ENCODE measurements at places on chromosomes 11 and 22.

GRCh38 chr22:33076343-33076742 is 18.2 kb upstream of the SYN3 start:
- no peak for DNase-seq

DNA sequence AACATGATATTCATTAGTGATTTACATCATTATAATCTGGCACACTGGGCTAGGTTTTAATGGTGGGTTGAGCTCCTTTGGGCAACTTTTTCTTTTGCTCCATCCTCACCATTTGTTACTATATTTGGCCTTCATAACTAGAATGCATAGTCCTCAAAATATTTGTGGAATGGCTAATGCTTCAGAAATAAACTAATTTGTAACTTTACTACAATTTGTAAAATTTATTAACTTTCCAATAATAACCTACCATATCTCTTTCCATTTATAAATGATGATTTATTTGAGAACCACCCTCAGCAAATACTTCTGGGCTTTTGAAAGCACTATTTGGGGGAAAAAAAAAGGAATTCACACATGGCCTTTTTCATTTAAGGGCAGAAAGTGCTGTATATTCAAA is 79.7 kb downstream of the LARGE2 start:
- no peak for DNase-seq

GRCh38 chr11:17244046-17244445 is 32.5 kb upstream of the NUCB2 start:
- DNase-seq: no peak

GRCh38 chr11:76077575-76078150 is 128.6 kb downstream of the WNT11 start:
- no peak for DNase-seq

DNA sequence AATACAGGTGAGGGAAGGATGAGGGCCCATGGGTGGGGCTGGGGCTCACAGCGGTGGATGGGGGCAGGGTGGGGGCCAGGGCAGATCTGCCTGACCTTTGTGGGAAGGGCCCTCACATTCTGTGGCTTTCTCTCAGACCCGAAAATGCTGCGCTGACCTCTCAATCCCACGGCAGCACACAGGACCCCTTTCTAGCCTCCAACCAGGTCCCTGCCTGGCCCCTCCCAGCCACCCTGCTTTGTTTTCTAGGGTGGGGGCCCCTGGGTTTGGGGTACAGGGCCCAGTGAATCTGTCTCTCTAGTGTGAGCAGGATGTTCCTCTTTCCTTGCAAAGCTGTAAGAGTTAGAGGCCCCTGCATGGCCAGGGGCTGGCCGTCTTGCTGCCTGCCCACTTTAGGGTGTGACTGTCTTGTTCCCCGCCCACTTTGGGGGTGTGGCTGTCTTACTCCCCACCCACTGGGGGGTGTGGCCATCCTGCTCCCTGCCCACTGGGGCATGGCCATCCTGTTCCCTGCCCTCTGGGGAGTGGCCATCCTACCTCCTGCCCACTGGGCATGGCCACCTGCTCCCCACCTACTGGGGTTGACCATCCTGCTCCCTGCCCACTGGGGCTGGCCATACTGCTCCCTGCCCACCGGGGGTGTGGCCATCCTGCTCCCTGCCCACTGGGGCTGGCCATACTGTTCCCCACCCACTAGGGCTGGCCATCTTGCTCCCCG is 11.5 kb downstream of the PARVG start:
- DNase-seq: no peak

DNA sequence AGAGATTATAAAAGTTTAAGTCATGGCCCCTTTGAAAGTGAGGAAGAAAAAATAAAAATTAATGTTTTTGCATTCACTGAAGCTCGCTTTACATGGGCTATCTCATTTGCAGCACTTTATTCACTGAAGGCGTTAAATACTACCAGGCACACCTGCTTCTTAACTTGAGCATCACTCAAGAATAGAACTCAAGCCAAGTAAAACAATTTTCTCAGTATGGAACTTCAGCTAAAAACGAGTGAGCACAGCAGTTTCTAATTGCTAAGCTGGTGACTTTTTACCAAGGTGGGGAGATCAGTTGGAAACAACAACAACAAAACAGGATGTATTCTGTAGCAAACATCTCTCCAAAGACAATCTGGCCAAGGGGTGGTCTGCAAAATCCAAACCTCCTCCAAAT is 405.6 kb downstream of the RAB38 start:
- DNase-seq: no peak

DNA sequence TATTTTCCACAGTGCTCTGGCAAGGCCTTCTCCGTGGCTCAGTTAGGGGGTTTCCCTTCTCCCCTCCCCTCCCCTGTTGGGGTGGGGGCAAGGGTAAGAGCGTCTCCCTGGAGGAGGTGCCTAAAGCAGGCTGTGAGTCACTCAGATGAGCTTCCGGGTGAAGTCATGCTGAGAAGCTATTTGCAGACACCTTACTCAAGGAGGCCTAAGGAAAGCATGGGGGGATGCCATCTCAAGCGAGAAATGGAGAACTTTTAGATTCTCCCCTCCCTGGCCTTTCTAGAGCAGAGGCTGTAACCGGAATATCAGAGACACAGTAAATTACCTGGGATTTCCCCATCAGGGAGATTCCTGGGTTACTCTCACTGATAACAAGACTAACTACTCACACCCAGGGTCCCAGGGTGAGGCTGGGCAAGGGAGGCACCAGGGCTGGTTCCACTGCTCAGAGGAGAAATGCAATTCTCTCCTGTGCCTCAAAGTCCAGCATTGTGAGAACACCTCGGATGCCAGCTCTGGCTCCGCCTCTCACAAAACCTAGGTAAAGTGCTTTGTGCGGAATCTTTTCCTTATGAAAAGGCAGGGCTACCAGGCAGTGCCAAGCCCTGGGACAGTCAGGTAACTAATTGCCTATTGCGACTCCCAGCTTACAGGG is 123.6 kb downstream of the ABTB2 start:
- DNase-seq: peak; percentile 59

DNA sequence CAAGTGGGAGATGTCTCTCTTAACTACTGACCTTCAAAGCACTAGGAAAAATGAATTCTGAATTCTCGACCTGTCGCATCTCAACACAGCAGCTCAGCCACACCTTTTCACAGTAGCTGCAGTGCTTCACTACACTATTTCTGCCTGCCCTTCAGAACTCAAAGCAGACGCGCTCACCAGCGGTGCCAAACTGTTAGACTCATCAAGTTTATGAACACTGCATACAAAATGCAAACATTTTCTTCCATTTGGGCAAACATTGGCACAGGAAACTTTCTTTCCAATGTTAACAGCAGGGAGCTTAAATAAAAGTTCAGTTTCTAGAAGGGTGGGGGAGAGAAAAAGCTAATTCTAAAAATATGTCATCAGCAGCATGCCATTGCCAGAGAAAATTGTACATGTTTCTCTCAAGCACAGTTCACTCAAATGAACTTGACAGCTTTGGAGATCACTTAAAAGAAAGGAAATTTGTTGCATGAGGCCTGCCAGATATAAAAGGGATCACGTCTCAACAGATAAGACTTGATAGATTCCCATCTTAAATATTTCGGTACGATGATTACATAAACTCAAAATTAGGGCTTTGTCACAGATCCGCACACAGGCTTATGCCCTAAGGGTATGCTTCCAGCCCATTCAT is 82.7 kb downstream of the CADM1 start:
- DNase-seq: no peak

GRCh38 chr11:17314232-17314547 is 37.4 kb upstream of the NCR3LG1 start:
- DNase-seq: no peak

- DNase-seq: no peak
Observed at GRCh38 chr11:125154378-125155099, 10.0 kb upstream of the PKNOX2 start.

DNA sequence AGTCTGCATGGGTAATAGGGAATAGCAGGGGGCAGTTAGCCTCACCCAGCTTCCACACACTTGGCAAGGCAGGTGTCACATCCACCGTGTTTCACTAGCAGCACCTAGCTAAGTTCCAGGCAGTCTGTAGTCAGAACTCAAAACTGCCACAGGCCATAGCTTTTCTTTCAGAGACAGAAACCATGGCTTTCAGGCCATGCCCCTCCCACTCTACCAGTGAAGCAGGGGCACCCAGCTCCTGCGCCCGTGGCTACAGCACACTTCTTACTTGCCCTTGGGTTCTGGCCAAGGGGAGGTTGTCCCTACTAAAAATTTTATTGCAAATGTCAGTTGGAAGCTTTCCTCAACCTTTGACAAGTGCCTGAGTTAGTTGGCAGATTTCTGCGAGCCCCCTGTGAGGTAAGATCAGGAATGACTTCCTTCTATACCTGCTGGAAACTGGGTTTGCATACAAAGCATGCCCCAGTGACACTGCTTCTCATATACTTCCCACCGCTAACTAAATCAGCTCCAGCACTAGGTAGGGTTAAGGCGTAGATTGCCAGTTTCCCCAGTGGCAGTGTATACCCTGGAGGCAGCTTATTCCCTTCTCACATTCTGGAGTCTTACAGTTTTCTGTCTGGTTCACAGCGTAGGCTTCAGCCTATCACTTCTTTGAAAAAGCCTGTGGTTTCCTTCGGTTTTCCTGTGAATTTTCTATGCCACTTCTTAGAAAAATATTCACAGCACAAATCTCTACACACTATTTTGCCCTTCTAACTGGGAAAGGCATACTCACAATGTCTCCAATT is 139.0 kb upstream of the LUZP2 start:
- DNase-seq: no peak

- DNase-seq: no peak
Observed at GRCh38 chr22:17481424-17481823, 81.9 kb upstream of the SLC25A18 start.

GRCh38 chr11:8930456-8931175 is 2.1 kb downstream of the C11orf16 start:
- DNase-seq: no peak

GRCh38 chr11:1260023-1260501 is 37.2 kb downstream of the MUC5B start:
- no peak for DNase-seq

GRCh38 chr22:49930596-49931412 is 12.4 kb downstream of the CRELD2 start:
- no peak for DNase-seq

DNA sequence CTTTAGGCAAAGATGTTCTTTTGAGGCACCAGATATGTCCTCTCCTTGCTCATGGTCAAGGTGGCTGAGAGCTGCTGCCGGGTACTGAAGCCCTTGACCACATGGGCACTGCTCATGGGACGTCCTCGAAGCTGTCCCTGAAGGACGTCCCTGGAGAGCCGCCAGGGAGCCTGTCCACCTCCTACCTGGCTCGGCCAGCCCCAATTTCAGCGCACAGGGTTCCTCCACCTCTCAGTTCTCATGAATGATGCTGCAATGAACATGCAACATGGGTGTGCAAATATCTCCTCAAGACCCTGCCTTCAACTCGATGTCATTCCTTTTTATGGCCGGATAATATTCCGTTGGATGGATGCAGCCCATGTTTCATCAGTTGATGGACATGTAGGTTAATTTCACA is 24.4 kb upstream of the TOLLIP start:
- DNase-seq: no peak

- no peak for DNase-seq
Observed at GRCh38 chr11:127224276-127224675, 223.7 kb upstream of the KIRREL3 start.

DNA sequence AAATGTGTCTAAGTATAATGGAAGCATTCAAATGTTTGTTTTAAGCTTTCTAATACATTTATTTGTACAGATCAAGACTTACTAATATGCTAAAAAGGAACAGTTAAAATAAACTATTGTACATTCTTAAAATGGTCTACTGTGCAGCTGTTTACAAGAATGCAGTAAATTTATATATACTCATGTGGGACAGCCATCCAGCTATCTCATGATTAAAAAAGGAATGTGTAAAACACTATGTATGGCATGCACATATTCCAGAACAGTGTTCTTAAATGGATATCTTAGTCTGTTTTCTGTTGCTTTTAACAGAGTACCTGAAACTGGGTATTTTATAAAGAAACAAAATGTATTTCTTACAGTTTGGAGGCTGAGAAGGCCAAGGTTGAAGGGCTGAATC is 30.2 kb upstream of the CSTF3 start:
- DNase-seq: no peak

GRCh38 chr11:7592711-7593110 is 78.9 kb downstream of the PPFIBP2 start:
- DNase-seq: no peak

- no peak for DNase-seq
Observed at GRCh38 chr11:95088946-95089619, 563 bp upstream of the ENDOD1 start.

GRCh38 chr22:39233710-39234471 is 10.9 kb downstream of the PDGFB start:
- DNase-seq: no peak

DNA sequence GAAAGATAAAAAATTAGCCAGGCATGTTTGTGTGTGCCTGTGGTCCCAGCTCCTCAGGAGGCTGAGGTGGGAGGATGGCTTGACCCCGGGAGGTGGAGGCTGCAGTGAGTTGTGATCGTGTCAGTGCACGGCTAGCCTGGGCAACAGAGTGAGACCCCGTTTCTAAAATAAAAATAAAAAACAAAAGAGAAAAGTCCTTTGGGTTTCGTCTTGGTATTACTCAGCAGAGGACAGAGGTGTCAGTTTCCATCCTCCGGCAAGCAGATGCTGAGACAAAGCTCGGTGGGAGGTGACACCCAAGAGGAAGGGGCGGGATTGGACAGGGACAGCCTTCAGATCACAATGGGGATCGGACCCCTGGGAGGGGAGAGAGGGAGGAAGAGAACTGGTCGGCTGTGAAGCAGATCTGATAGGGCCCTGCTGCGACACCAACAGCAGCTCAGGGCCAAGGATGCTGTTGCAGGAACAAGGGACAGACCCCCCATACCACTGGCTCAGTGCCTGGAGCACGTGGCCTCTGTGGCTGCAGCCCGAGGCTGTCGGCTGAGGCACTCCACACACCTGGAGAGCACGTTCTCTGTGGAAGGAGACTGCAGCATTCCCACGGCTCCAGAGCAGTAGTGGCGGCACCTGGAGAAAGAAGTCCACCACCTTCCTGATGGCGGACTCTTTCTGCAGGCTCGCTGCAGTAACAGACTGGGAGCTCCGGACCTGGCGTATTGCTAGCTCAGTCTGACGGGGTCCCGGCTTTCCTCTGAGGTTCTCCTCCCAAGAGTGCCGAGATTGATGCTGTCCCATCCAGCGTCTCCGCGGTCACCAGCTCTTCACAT is 5.2 kb upstream of the BID start:
- no peak for DNase-seq

- DNase-seq: no peak
Observed at GRCh38 chr11:2752204-2752770, 52.5 kb upstream of the KCNQ1OT1 start.

GRCh38 chr11:109902764-109903433 is 190.3 kb upstream of the ZC3H12C start:
- DNase-seq: no peak

DNA sequence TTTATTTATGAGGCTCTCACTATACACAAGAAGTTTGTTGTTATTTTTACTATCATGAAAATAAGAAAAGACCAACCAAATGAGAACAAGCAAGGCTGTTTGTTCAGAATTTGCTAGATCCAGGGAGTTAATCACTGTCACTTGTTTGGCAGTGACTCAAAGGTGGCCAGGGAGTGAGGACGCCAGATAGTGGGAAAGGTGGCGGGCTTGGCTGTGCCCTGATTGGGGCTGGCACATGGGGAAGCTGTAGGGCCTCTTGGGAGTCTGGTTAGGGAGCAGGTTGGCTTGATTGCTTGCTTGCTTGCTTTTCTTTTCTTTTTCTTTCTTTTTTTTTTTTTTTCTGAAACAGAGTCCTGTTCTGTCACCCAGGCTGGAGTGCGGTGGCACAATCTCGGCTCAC is 53.1 kb upstream of the SLC22A12 start:
- no peak for DNase-seq
